ENCODE measurements at places on chromosomes 13 and 19. TPM values are rescaled to one million over a fixed set of nuclear protein-coding genes. Genes with fewer than 3 reads are reported as not detected.
A peak's percentile ranks its signal among the peaks of the same experiment; 100 is the strongest.

- H3K4me3 ChIP-seq, result no peak overlapping the region
- no peak for DNase-seq
- peaks cover 48% of the 10 kb centered on the region for H3K4me1 ChIP-seq
- H3K27ac ChIP-seq, result no peak overlapping the region
- H3K27me3 ChIP-seq, result no peaks in the 10 kb centered on the region
Observed at GRCh38 chr19:13981467-13981866, 24.7 kb downstream of the RFX1 start.

DNA sequence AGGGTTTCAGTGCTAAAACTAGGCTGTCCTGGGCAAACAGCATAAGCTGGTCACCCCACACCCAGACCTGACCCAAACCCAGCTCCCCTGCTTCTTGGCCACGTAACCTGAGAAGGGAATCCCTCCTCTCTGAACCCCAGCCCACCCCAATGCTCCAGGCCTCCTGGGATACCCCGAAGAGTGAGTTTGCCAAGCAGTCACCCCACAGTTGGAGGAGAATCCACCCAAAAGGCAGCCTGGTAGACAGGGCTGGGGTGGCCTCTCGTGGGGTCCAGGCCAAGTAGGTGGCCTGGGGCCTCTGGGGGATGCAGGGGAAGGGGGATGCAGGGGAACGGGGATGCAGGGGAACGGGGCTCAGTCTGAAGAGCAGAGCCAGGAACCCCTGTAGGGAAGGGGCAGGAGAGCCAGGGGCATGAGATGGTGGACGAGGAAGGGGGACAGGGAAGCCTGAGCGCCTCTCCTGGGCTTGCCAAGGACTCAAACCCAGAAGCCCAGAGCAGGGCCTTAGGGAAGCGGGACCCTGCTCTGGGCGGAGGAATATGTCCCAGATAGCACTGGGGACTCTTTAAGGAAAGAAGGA lies 2.8 kb downstream of the PPP1R12C start:
- no peak for DNase-seq
- H3K36me3 ChIP-seq, result no peaks in the 10 kb centered on the region
- peaks cover 31% of the 10 kb centered on the region for H3K4me1 ChIP-seq
- no peak overlapping the region for H3K27ac ChIP-seq

DNA sequence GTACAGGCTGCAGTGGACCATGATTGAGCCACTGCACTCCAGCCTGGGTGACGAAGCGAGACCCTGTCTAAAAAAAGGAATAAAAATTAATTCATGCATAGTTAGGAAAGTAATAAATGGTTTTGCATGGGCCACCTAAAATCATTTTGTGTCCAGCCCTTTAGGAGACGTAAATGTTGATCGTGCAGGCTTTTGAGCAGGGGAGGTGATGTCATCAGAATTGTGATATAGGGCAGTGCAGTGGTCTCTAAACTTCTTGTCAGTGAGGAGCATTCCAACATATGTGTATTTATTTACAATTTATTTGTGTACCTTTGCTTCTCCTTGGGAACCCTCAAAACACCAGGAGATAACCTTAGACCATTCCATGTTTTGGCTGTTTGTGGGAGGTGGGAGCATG lies 3.0 kb downstream of the SMARCA4 start:
- no peaks in the 10 kb centered on the region for H3K36me3 ChIP-seq
- peak overlapping the region; percentile 39 for H3K27ac ChIP-seq
- DNase-seq, result no peak
- H3K4me3 ChIP-seq, result no peak overlapping the region
- no peaks in the 10 kb centered on the region for H3K27me3 ChIP-seq

GRCh38 chr19:44476559-44477408 lies 23.5 kb downstream of the ZNF180 start:
- no peaks in the 10 kb centered on the region for H3K4me1 ChIP-seq
- H3K27me3 ChIP-seq, result no peaks in the 10 kb centered on the region
- H3K27ac ChIP-seq, result no peak overlapping the region
- H3K36me3 ChIP-seq, result peaks cover 46% of the 10 kb centered on the region
- no peak overlapping the region for H3K4me3 ChIP-seq
- DNase-seq, result peak; percentile 16

DNA sequence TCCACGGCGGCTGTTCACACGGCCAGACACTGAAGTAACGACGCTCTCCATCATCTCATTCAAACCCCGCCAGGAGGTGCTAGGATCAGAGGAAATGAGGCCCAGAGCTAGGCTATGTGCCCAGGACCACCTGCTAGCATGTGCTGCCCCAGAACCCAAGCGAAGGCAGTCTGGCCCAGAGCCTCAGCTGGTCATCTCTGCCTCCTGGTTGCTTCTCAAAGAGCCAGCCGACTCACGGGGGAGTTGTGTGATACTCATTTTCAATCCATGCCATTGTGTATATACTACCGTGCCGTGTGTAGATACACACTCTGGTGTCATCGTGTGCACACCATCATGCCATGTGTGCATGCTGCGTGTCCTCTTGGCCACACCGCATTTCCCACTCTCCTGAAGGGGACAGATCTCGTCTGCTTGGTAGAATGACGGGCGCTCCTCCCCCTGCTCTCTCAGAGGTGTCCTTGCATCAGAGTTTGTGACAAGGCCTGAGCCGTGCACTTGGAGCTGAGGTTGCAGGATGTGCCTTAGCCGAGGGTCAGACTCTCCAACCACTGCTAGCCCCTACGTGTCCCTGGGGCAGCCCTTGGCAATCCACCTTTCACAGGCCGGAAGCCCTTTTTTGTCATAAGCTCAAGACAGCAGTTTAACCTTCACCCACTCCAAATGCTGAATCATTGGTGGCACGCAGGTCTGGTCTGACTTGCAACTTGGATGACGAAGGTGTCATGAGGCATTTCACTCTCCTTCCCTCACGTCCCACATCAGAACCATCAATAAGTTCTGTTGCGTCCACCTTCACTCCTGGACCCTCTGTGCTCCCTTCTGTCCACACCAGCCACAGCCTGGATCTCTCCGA lies 130.4 kb downstream of the CRYL1 start:
- no peaks in the 10 kb centered on the region for H3K4me1 ChIP-seq
- no peaks in the 10 kb centered on the region for H3K27me3 ChIP-seq
- no peak overlapping the region for H3K4me3 ChIP-seq
- no peak overlapping the region for H3K27ac ChIP-seq
- DNase-seq, result no peak

DNA sequence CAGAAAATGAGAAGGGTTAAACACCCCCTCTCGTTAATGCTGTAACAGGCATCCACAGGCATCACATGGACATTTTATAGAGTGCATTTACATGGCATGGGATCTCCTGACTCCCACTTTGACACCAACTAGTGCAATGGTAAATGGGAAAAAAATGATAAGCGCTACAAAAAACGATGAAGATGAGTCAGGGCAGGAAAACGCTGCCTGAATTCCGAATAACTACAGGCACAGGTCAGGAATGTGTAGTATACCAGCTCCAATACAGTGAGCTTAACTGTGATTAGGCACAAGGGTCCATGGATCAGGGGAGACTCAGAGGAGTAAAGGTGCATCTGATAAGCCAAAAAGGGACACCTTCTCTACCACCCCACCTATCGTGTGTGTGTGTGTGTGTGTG lies 223.6 kb downstream of the FOXO1 start:
- H3K4me1 ChIP-seq, result peaks cover 22% of the 10 kb centered on the region
- DNase-seq, result no peak
- no peak overlapping the region for H3K4me3 ChIP-seq
- H3K36me3 ChIP-seq, result no peaks in the 10 kb centered on the region
- H3K27me3 ChIP-seq, result no peaks in the 10 kb centered on the region
- H3K27ac ChIP-seq, result no peak overlapping the region

Gene CYP4F12
- polyA plus RNA-seq, result 0.68 TPM

Measured in CD4-positive, alpha-beta memory T cell (primary cell).